NCI-H748 treated with DMSO at 0.1 percent for 48 hours (cell line): ENCODE measurements at places on chromosomes 4 and X.

DNA sequence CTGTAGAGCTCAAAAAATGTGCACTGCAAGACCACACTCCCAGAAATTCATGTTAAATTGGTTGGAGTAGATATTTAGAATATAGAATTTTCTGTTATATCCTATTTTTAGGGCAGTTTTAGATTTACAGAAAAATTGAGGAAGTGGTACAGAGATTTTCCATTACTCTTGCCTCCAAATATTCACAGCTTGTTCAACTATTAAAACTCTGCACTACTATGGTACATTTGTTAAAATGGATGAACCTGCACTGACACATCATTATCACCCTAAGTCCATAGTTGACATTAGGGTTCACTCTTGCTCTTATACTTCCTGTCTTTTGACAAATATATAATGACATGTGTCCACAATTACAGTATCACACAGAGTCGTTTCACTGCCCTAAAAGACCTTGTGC, 1724.5 kb downstream of the C4orf33 start:
- no peak for DNase-seq

DNA sequence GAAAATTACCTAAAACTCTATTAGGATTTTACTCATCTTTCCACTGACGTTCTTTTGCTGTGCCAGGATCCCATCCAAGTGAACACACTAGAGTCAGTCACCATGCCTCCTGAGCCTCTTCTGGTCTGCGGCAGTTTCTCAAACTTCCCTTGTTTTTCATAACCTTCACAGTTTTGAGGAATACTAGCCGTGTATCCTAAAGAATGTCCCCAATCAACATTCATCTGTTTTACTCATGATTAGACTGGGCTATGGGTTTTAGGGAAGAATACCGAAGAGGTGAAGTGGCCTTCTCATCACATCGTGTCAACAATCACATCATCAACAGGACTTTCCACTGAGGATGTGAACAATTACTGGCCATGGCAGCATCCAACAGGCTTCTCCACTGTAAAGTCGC, 4.8 kb downstream of the LRP2BP start:
- no peak for DNase-seq

- peak; percentile 11 for DNase-seq
These were observed 56.1 kb downstream of the CCSER1 start for GRCh38 chr4:90183254-90183653.

DNA sequence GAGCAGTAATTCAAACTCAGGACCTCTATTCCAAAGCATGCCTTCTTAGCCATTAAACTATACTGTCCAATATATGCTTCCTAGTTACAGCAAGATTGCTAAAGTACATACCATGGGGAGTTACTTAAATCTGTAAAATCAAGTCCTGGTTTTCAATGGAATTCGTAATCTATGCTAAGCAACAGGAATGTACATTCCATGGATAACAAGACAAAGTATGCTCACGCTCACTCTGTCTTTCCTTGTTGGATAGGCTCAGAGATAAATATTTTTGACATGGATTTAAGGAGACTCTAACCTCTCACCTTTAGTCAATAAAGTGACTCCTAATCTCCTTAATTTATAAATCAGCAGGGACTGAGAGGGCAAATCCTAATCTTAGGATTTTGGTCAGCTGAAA, 47.3 kb upstream of the STK26 start:
- no peak for DNase-seq

GRCh38 chrX:2446815-2447214, 54.0 kb downstream of the DHRSX start:
- DNase-seq, result no peak

GRCh38 chr4:108272986-108273385, 104.3 kb upstream of the LEF1 start:
- no peak for DNase-seq

DNA sequence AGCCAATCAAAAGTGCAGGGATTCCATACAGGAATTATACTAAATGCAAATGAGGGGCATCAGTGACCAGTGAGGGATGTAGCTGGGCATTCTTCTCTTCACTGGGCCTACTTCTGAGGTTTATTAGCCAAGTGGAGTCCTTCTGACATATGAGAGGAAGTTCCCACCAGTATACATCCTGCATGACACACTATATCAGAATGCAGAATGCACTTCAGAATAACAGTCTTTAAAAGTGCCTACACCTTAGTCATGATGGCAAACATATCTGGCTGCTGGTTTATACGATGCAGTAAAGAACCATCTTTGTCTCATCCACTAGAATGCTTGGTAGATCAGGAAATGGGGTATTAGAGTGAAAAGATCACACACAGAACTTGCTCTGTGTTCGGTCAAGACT, 180.3 kb upstream of the PPARGC1A start:
- no peak for DNase-seq

DNA sequence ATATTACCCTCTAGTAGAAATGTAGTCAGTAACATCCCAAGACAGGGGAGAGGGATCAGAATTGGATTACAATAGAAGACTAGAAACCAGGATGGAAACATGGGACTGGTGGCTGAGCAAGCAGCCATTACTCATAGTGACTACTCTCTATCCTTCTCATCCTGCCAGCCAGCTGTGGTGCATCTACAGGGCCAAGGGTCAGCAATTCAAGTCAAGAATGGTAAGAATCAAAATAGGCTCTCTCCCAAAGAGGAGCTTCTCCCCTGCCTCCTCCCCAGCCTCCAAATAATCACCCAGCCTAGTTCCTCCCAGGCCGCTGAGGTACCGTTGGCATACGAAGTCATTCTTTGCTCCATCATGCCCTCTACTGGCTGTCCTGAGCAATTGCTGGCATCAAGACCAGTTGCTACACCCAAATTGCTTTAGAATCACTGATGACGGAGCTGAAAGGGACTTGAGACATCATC, 19.4 kb downstream of the AWAT2 start:
- peak; percentile 28 for DNase-seq

DNA sequence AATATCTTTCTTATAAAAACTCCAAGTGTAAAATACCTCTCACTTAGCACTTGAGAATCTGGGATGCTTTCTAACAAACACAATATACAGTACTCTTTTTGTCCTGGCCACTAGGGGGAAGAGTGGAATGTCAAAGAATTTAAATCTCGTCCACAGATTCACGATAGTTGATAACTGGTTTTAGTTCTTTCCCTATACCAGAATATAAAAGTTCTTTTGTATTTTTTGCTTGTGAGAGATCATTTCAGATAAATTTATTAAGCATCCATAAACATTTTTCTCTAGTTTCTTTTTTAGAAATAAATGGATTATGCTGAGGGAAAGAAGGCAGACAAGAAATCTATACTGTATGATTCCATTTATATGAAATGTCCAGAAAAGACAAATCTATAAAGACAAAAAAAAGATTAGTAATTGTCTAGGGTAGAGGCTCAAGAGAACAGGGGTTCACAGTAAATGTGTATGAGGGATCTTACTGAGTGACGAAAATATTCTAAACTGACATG, 50.4 kb downstream of the MGARP start:
- DNase-seq, result peak; percentile 12

GRCh38 chr4:117284736-117285135, 199.4 kb upstream of the TRAM1L1 start:
- DNase-seq, result no peak

- DNase-seq, result no peak
These were observed 49.6 kb downstream of the RRAGB start for GRCh38 chrX:55767100-55767499.

DNA sequence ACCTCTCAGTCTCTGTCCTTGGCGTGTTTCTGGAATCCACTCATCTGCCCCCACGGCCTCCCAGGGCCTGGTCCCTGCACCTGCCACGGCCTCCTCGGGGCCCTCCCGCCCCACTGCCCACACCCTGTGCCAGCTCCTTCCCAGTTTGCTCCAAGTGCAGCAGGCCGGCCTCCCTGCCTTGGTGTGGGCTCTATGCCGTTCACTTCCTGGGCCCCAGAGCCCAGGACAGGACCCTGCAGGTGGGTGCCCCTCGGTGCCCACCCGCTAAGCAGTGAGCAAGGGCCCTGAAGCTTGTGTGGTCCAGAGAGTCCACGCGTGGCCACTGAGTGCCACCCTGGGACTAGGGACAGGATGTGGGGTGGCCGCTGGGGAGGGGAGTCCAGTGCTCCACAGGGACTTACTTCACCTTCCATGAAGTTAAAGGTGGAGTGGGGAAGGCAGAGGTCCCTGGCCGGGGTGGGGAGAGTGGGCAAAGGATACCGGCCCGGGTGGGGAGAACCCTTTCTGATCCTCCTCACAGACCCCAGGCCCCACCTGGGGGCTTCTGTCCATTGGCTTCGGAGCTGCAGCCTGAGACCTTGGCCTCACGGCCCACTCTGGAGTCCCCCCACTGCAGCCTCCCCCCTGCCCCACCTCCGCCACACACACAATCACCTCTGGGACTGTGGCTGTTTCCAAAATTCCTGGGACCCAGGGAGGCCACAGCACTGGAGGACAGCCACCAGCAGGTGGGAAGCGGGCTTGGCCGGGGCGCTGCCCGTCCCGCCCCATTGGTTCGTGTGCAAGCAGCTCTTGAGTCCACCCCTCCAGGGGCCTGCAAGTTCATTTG, 60.0 kb upstream of the NKX1-1 start:
- no peak for DNase-seq

- no peak for DNase-seq
These were observed 6.5 kb downstream of the RPL39 start for GRCh38 chrX:119784747-119785446.

GRCh38 chr4:914531-914930, 17.6 kb downstream of the GAK start:
- no peak for DNase-seq

DNA sequence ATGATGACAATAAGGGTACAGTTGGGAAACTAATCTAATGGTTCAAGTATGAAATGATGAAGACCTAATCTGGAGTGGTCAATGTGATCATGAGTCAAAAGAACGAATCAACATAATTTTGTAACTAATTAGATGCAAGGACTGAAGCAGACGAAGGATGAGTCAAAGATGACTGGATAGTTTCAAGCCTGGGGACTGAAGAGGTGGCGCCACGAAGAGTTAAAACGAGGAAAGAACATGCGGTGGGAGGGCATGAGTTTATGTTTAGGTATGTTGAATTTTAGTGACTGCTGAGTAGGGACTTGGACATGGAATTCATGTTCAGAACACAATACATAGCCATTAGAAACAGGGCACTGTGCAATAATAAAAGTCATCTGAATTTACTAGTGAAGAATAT, 221.5 kb upstream of the FAM241A start:
- no peak for DNase-seq

- DNase-seq, result peak; percentile 30
These were observed 3.9 kb upstream of the FAAH2 start for GRCh38 chrX:57282568-57282967.

GRCh38 chr4:140003876-140004548, 150.0 kb downstream of the MAML3 start:
- DNase-seq, result no peak
